Cardiac septum (tissue), 1 donor: ENCODE measurements at places on chromosomes 16 and 17. TPM values are rescaled to one million over a fixed set of nuclear protein-coding genes. Genes with fewer than 3 reads are reported as not detected.
A peak's percentile ranks its signal among the peaks of the same experiment; 100 is the strongest.

- DNase-seq = no peak
Observed at GRCh38 chr17:67151717-67152116, 93.3 kb downstream of the HELZ start.

DNA sequence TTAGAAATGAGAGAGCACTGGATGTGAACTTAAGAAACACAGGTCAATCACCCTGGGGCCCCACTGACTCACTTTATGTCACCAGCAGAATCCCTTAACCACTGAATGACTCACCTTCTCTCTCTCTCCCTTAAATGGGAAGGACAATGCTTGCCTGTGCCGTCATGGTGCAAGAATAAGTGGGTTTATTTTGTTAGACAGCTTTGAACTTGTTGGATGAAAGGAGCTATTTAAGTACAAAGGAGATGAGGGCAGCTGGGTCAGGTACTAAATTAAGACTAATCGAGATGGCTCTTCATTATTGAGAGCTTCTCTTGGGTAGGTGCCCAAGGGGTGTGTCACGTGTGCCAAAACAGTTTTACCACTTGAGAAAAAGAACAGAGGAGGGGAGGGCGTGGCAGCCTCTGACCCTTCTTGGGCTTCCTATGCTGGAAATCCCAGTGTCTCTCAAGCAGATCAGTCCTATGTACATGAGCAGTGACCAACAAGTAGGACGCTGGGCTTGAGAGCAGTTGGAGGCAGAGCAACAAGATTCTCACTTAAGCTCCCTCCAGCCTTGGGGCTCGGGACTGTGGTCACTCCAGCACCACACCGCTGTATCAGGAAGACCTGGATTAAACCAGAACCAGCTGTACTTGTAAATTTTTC, 6.7 kb upstream of the KRT31 start:
- DNase-seq = no peak

DNA sequence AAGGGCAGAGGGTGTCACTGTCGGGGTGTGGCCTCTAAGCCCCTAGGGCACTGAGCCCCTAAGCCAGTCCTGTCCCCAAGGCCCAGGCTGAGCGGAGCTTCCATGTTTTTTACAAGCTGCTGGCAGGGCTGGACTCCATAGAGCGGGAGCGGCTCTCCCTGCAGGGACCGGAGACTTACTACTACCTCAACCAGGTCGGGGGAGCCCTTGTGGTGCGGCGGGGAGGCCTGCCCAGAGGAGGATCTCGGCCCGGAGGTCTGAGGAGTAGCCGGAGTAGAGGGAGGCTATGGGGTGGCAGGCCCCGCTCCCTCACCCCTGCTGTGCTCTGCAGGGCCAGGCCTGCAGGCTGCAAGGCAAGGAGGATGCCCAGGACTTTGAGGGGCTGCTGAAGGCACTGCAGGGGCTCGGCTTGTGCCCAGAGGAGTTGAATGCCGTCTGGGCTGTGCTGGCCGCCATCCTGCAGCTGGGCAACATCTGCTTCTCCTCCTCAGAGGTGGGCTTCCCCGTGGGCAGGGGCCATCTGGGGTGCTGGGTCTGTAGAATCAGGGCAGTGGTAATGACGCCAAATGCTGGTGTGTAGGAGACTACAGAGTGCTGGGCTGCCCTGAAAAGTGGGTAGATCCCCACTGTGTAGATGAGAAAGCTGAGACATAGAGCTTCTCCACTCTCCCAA, 4.9 kb downstream of the MYO15B start:
- no peak for DNase-seq

DNA sequence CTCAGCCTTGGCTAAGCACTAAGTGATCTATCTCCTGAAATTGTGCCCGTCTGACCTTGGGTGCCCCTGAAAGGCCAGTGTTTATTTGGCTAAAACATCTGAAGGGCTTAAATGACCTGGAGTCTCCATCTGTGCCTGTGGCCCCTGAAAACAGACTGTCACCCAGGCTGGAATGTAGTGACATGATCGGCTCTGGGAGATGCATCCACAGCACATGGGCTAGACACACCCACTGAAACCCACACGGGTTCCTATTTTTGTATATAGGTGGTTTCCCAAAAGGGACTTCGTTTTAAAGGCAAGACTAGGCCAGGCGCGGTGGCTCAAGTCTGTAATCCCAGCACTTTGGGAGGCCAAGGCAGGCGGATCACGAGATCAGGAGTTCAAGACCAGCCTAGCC, 13.5 kb downstream of the CEP295NL start:
- no peak for DNase-seq

- DNase-seq = no peak
Observed at GRCh38 chr17:77392376-77393273, 251.9 kb downstream of the SEC14L1 start.

GRCh38 chr17:1462164-1463112, 6.4 kb upstream of the CRK start:
- DNase-seq = no peak

The RHBDL1 gene
- 1.8 TPM for total RNA-seq

GRCh38 chr17:27895940-27896535, 2.9 kb upstream of the LYRM9 start:
- no peak for DNase-seq

The KRTAP4-1 gene
- total RNA-seq = not detected

DNA sequence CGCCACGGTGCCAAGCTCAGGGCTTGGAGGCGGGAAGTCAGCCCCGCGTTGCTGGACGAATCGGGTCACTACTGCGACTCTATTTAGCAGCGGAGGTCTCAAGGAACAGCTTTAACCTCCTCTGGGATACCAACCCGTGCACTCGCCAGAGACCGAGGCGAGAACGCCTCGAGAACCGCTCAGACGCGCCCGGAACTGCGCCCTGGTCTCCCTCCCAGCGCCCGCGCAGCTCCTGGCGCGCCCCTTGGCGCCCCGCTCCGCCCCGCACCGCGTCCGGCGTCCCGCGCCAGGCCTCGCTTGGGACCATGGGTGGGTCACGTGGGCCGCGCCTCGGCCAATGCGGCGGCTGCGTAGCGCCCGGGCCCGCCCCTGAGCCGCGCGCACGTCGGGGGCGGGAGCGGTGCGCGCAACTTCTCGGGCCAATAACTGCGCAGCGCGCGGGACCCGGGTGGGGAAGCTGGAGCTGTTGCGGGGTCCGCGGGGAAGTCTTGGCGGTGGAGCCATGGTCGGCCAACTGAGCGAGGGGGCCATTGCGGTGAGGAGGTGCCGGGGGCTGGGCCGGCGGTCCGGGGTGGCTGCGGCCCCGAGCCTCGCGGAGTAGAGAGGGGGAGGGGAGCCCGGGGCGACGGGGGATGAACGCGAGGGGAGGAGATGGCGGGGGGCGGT, at the start of the genes RPA1 and SMYD4:
Gene RPA1, plus strand, starts transcription at position 414 of the 666 bp plus-strand sequence. Its CDS starts 89 bp downstream, at position 503.
Gene SMYD4, minus strand, starts transcription at position 311 of the 666 bp plus-strand sequence. CDS start 1,908 bp downstream, outside the sequence.
- peak; percentile 93 for DNase-seq

GRCh38 chr17:49191409-49191916, 18.9 kb downstream of the GNGT2 start:
- DNase-seq = no peak

The MVP gene
- total RNA-seq = 60.2 TPM
